ENCODE measurements at places on chromosomes 6 and 20.

- no peaks in the 10 kb centered on the region for H3K27me3 ChIP-seq
- DNase-seq: peak; percentile 67
- no peak overlapping the region for H3K4me3 ChIP-seq
These were observed 12.3 kb upstream of the HDDC2 start for GRCh38 chr6:125314009-125314581.

- H3K4me1 ChIP-seq: no peaks in the 10 kb centered on the region
- no peaks in the 10 kb centered on the region for H3K27me3 ChIP-seq
- H3K4me3 ChIP-seq: no peak overlapping the region
- H3K36me3 ChIP-seq: peaks cover 66% of the 10 kb centered on the region
- no peak for DNase-seq
These were observed 57.4 kb upstream of the EMILIN3 start for GRCh38 chr20:41424011-41424410.

- no peaks in the 10 kb centered on the region for H3K27me3 ChIP-seq
- H3K27ac ChIP-seq: no peak overlapping the region
- H3K36me3 ChIP-seq: no peaks in the 10 kb centered on the region
- no peak for DNase-seq
These were observed 84.3 kb upstream of the FOXQ1 start for GRCh38 chr6:1227600-1227934.

- H3K4me3 ChIP-seq: no peak overlapping the region
- no peak for DNase-seq
- H3K36me3 ChIP-seq: no peaks in the 10 kb centered on the region
- H3K27me3 ChIP-seq: no peaks in the 10 kb centered on the region
These were observed 25.8 kb downstream of the B4GALT5 start for GRCh38 chr20:49687595-49688567.

DNA sequence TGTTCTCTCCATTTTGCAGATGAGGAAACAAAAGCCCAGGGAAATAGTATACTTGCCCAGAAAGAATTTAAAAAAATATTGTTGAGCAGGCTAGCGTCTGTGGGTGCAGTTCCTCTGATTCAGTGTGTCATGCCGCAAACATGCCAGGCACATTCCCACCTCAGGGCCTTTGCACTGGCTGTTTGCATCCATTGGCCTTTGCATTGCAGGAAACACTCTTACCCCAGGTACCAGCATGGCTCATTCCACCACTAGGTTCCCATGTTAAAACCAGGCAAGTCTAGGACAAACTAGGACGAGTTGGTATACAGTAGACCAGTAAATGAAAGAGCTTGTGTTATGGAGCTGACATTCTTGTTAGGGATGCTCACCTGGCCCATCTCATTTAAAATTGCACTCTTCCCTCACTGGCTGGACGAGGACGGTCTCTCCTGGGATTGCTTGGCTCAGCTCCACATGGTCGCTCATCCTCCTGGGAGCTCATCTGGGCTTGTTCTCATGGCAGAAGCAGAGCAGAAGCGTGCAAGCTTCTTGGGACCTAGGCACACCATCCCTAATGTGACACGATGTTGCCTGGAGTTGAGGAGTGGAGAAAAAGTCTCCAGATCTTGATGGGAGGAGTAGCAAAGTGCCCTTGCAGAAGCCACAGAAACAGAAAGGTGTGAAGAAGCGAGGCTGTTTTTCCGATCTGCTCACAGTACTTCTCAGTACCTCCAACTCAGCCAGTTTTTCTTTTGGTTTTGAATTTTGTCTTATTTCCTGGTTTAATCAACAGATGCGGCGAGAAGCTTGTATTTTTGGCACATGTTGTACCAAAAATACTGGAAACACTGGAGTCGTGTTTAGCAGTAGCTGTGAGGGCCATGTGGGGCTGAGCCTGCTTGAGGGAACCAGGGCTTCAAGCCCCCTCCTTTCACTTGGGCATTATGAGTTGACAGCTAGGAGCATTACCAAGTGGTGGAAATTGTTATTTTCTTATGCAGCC is 13.9 kb downstream of the ZNF831 start:
- H3K27me3 ChIP-seq: no peaks in the 10 kb centered on the region
- H3K27ac ChIP-seq: peak overlapping the region; percentile 97
- H3K4me3 ChIP-seq: peak overlapping the region; percentile 8

GRCh38 chr6:47075741-47076421 is 33.7 kb upstream of the ADGRF1 start:
- H3K36me3 ChIP-seq: no peaks in the 10 kb centered on the region
- no peak overlapping the region for H3K4me3 ChIP-seq
- H3K4me1 ChIP-seq: no peaks in the 10 kb centered on the region
- no peak overlapping the region for H3K27ac ChIP-seq

DNA sequence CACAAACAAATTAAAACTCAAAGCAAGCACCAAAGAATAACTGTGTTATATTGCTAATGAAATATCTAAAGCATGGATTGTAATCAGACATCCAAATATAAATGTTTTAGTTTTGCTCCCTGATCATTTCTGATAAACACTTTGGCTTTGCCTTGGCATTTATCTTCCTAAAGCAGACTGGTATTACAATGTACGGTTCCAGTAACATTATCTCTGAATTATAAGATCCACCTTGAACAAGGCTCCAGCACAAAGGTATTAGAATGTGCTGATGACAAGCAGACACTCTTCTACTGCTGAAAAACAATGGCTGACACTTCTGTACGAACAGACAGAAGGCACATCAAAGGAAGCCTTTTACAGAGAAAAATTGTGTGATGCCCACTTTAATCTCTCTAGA is 74.6 kb downstream of the INSM1 start:
- H3K27me3 ChIP-seq: no peaks in the 10 kb centered on the region
- no peak overlapping the region for H3K27ac ChIP-seq
- H3K36me3 ChIP-seq: peaks cover under 1% of the 10 kb centered on the region

- H3K4me3 ChIP-seq: no peak overlapping the region
- no peak overlapping the region for H3K27ac ChIP-seq
- no peaks in the 10 kb centered on the region for H3K4me1 ChIP-seq
- H3K36me3 ChIP-seq: no peaks in the 10 kb centered on the region
These were observed 52.6 kb downstream of the JAG1 start for GRCh38 chr20:10621149-10621548.

GRCh38 chr6:35719404-35719829 is 17.4 kb upstream of the ARMC12 start:
- H3K27ac ChIP-seq: peak overlapping the region; percentile 41
- no peak overlapping the region for H3K4me3 ChIP-seq
- H3K27me3 ChIP-seq: no peaks in the 10 kb centered on the region

DNA sequence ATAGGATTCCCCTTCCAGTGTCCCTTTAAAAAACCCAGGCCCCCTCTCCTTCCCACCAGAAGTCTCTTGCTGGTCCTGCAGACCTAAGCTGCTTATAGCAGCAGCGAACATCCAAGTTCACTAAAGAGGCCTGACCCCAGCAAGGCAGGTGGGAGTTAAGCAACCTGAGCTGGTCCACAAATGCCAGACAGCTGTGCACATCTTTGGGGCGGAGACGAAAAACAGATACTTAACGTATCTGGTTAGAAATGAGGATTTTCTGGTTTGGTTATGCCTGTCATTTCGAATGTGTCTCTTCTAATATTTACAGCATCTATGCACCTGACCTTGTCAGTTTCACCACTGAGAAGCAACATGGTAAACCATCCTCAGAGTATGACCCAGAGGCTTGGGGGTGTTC is 87.8 kb downstream of the SLC2A10 start:
- no peak for DNase-seq
- no peaks in the 10 kb centered on the region for H3K27me3 ChIP-seq
- no peak overlapping the region for H3K27ac ChIP-seq
- no peaks in the 10 kb centered on the region for H3K4me1 ChIP-seq

DNA sequence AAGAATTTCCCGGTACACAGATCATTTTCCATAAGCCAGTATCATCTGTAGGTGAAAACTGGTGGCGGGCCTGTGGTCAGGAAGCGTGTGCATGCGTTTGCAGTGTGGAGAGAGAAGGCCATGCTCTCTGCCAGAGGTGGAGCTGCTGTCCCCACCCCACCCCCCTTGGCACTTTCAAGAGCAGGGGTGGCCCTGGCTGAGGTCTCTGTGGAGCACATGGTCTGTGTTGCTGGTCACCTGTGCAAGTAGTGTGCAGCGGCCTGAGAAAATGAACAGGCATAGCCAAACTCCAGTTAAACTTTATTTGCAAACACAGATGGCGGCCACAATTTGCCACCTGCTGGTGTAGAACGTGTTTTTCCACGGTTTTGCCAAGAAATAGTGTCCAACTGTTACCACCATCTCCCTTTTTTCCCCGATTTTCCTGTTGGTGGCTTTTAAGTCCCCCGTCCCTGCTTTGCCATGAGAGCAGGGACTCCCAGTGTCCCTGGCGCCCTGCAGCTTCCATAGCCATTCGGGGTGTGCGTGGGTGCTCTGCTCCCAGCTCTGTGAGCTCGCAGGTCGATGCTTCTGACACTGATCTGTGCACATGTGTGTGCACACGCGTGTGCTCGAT is 2.5 kb downstream of the ADRM1 start:
- H3K4me3 ChIP-seq: no peak overlapping the region
- H3K4me1 ChIP-seq: peaks cover 34% of the 10 kb centered on the region
- no peak overlapping the region for H3K27ac ChIP-seq
- peaks cover 41% of the 10 kb centered on the region for H3K36me3 ChIP-seq
- H3K27me3 ChIP-seq: no peaks in the 10 kb centered on the region
- no peak for DNase-seq

- no peak overlapping the region for H3K4me3 ChIP-seq
- no peaks in the 10 kb centered on the region for H3K36me3 ChIP-seq
- no peak for DNase-seq
- no peaks in the 10 kb centered on the region for H3K27me3 ChIP-seq
- no peaks in the 10 kb centered on the region for H3K4me1 ChIP-seq
These were observed 8.0 kb upstream of the CRISP2 start for GRCh38 chr6:49721297-49721696.

- no peak overlapping the region for H3K4me3 ChIP-seq
- no peak for DNase-seq
- no peaks in the 10 kb centered on the region for H3K36me3 ChIP-seq
- no peaks in the 10 kb centered on the region for H3K27me3 ChIP-seq
These were observed 94.0 kb upstream of the MPC1 start for GRCh38 chr6:166476634-166477215.

DNA sequence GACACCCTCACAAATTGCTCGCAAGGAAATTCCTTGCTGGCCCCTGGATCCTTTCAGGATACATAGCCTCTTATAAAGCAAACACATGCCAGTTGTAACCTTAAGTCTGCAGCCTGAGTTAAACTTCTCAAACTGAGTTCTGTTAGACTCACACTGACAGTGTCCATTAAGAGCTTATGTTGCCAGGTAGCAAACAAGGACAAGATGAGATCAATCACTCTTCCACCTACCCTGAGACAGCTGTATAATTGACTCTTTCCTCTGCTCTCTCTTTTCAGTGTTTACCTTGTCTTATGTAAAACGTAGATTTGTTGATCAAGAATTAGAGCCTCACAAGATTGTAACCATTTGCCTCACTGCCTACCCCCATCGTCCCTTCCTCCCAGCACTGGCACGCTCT is 359.8 kb downstream of the EPM2A start:
- no peak overlapping the region for H3K27ac ChIP-seq
- H3K4me3 ChIP-seq: no peak overlapping the region
- DNase-seq: no peak
- H3K27me3 ChIP-seq: no peaks in the 10 kb centered on the region

DNA sequence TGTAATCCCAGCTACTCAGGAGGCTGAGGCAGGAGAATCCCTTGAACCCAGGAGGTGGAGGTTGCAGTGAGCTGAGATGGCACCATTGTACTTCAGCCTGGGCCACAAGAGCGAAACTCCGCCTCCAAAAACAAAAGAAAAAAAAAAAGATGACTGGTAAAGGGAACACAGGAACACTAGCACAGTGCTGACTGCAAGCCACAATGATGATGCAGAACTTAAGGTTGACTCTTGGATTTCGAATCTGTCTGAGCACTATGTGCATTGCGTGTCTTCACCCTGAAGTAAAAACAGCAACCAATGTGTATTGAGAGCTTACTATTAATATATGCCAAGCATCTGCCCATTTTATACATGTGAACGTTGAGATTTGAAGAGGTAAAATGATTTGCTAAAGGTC is 27.6 kb upstream of the LIN28B start:
- no peak overlapping the region for H3K4me3 ChIP-seq
- no peaks in the 10 kb centered on the region for H3K4me1 ChIP-seq
- no peaks in the 10 kb centered on the region for H3K36me3 ChIP-seq
- H3K27ac ChIP-seq: no peak overlapping the region

- H3K27ac ChIP-seq: no peak overlapping the region
- H3K36me3 ChIP-seq: no peaks in the 10 kb centered on the region
- no peak for DNase-seq
- no peaks in the 10 kb centered on the region for H3K4me1 ChIP-seq
- no peaks in the 10 kb centered on the region for H3K27me3 ChIP-seq
These were observed 611.3 kb downstream of the HDGFL1 start for GRCh38 chr6:23180504-23181293.

DNA sequence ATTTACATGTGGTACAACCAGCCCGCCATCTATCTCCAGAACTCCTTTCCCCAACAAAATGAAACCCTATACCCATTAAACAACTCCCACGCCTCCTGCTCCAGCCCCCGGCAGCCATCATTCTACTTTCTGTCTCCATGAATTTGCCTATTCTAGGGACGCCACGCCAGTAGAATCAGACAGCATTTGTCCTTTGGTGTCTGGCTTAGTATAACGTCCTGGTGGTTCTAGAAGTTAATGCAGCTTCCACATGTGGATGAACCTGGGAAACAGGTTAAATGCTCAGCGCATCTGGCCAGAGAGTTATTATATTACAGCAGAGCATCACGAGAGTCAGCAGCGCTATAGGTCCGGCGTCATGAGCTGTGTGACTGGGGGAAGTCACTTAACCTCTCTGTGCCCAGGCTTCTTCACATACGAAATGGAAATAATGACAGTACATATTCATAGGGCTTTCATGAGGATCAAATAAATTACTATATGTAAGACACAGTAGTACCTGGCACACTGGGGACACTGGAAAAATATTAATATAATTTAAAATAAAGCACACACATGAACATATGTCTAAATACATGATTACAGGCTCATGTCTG is 178.7 kb upstream of the TAB2 start:
- no peaks in the 10 kb centered on the region for H3K36me3 ChIP-seq
- H3K4me1 ChIP-seq: peaks cover 12% of the 10 kb centered on the region
- H3K27ac ChIP-seq: no peak overlapping the region

GRCh38 chr6:150269857-150270223 is 99.0 kb upstream of the IYD start:
- H3K27me3 ChIP-seq: peaks cover 17% of the 10 kb centered on the region
- peaks cover 18% of the 10 kb centered on the region for H3K4me1 ChIP-seq
- H3K4me3 ChIP-seq: no peak overlapping the region
- DNase-seq: no peak

- H3K4me1 ChIP-seq: peaks cover 42% of the 10 kb centered on the region
- no peak for DNase-seq
- no peaks in the 10 kb centered on the region for H3K27me3 ChIP-seq
- H3K36me3 ChIP-seq: no peaks in the 10 kb centered on the region
- H3K4me3 ChIP-seq: no peak overlapping the region
These were observed 9.7 kb downstream of the HECA start for GRCh38 chr6:139144490-139145085.

- no peaks in the 10 kb centered on the region for H3K27me3 ChIP-seq
- H3K4me1 ChIP-seq: no peaks in the 10 kb centered on the region
- no peak overlapping the region for H3K4me3 ChIP-seq
- no peaks in the 10 kb centered on the region for H3K36me3 ChIP-seq
These were observed 170.5 kb upstream of the RGS17 start for GRCh38 chr6:153301602-153302001.

GRCh38 chr6:16498237-16498636 is 259.9 kb downstream of the GMPR start:
- no peaks in the 10 kb centered on the region for H3K27me3 ChIP-seq
- no peaks in the 10 kb centered on the region for H3K36me3 ChIP-seq
- no peak overlapping the region for H3K4me3 ChIP-seq
- peaks cover 3% of the 10 kb centered on the region for H3K4me1 ChIP-seq
- DNase-seq: no peak
- no peak overlapping the region for H3K27ac ChIP-seq

- H3K27ac ChIP-seq: no peak overlapping the region
- no peaks in the 10 kb centered on the region for H3K27me3 ChIP-seq
- no peak for DNase-seq
- no peaks in the 10 kb centered on the region for H3K36me3 ChIP-seq
- H3K4me3 ChIP-seq: no peak overlapping the region
These were observed 423.2 kb upstream of the JARID2 start for GRCh38 chr6:14822679-14823078.

Measured in natural killer cell (primary cell).